ENCODE measurements at places on chromosomes 2 and 18.
A peak's percentile ranks its signal among the peaks of the same experiment; 100 is the strongest.

- DNase-seq: no peak
Measured at GRCh38 chr2:166627893-166628292, 133.8 kb upstream of the SCN7A start.

DNA sequence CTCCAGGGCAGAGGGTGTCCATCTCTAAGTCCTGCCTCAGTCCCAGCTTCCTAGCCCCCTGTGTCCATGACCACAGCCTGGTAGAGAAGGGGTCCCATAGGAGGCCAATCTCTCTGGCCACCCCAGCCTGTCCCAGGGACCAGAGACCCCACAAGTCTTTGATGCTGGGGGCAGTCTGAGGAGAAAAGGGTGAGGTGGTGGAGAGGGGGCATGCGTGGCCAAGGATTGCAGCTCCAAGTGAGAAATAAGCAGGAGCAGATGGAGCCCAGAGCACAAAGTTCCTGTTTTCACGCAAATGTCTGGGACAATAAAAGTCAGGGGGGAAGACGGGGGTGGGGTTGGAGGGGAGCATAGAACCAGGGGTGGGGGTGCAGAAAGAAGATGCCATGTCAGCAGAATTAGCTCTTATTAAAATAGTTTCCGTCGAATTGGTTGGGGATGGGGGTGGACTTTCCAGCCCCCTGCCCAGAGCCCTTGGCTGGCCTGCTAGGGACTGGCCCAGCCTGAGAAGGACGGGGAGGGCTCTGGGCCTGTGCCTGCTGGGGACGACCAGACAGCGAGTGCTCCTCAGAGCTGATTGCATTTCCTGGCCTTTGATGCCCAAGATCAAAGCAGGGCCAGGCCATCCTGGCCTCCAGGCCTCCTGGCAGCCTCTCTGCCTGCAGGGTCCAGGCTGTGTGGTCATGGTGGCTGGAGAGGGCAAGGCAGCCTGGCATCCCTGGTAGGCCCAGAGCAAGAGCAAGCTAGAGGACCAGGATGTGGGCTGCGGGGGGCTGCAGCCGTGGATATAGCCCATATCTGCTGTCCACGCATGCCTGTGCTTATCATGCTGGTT lies 337.1 kb downstream of the DYSF start:
- DNase-seq: no peak

- DNase-seq: peak; percentile 60
Measured at GRCh38 chr2:84939426-84940087, 31.4 kb upstream of the KCMF1 start.

DNA sequence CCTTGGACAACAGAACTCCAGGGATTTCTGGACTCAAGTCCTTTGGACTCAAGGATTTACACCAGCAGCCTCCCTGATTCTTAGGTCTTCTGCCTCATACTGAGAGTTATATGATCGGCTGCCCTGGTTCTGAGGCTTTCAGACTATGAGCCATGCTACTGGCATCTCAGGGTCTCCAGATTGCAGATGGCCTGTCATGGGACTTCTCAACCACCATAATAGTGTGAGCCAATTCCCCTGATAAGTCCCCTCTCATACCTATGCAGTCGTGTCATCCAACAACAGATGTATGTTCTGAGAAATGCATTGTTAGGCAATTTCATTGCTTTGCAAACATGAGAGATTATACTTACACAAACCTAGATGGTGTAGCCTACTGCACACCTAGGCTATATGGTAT lies 61.4 kb upstream of the MSTN start:
- no peak for DNase-seq

DNA sequence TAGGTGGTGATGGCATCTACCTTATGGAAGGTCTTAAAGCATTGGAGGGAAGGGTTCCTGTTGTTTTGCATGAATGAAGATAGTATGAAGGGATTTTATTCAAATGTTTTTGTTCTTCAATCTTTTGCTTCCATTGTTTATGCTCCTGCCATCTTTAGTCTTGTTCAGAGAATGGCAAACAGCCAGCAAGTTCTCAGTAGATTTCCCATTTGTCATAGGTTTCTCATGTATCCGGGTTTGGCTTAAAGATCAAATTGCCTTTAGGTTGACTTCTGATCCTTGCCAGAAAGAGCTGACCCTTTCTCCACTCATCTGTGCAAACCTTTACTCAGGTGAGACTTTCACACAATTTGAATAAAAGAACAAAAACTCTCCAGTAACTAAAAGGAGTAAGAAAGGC lies 44.2 kb upstream of the STAT4 start:
- no peak for DNase-seq

GRCh38 chr2:11866358-11867335 lies 120.2 kb downstream of the LPIN1 start:
- no peak for DNase-seq

DNA sequence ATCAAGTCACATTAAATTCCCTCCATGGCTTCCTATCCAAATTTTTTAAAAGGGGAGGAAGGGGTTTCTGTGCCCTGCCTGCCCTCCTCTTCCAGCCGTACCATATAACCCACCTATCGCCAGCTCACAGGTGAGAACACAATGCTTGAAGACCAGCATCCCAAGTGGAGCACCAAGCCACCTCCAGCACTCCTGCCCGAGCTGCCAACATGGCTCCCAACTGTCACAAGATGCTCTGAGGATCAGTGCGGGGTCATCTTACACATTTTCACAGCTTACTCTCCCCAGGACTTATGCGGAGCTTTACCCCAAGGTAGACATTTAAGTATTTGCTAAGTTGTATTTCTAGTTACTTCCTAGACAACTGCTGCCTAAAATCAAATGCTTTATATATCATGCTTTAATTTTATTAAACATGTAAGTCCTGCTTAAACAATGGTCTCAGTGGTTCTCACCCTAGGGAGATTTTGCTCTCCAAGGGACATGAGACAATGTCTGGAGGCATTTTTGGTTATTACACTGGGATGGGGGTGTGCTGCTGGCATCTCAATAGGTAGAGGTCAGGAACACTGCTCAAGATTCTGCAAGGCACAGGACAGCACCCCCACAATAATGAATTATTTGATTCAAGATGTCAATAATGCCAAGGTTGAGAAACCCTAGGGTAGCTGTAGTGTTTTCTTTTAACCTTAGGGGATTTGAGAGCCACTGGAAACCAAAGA lies 45.8 kb downstream of the SF3B1 start:
- no peak for DNase-seq

DNA sequence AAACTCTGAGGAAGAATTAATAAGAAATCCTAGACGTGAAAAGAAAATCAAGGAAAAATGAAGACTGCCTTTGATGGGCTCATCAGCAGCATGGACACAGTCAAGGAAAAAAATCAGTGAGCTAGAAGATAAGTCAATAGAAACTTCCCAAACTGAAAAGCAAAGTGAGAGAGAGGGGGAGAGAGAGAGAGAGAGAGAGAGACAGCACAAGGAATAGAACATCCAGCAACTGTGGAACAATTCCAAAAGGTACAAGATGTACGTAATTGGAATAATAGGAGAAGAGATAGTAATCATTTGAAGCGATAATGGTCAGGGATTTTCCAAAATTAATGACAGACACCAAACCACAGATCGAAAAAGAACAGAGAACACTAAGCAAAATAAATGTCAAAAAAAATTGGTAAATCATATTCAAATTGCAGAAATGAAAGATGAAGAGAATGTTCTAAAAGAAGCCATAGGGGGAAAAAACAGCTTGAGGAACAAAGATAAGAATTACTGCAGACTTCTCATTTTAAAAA lies 54.5 kb downstream of the TBC1D8 start:
- DNase-seq: no peak

DNA sequence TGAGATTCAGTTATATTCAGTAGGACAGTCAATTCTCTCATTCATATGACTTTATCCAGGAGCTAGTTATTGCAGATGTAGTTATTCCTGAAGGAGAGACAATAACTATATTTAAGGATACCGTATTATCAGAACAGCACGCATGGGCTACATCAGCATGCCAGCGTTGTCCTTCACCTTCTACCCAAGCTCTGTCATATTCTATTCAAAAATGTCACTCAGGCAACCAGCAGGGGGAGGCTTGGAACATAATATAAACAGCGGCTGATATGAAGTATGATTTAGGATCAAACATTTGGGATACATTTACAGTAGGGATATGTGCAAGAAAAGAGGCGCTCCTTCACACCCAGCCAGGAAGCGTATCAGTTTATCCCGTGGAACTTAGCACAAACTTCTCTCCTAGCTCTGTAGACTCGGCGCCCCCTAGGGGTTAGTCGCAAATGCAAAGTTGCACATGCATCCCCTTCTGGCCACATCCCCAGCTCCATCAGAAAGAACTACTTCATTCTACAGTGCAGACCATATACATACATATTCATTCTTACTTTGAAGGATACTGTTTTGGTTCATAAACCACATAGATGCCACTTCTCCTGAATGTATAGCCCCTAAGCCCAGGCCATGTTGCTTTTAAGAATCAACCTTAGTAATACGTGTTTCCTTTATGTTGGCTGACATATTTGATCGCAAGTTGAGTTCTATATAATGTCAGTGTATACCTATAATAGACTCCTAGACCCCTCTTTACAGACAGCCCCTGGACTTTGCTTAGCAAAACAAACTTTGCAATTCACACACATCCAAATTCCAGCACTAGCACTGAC lies 759.4 kb downstream of the ADCYAP1 start:
- DNase-seq: peak; percentile 10

DNA sequence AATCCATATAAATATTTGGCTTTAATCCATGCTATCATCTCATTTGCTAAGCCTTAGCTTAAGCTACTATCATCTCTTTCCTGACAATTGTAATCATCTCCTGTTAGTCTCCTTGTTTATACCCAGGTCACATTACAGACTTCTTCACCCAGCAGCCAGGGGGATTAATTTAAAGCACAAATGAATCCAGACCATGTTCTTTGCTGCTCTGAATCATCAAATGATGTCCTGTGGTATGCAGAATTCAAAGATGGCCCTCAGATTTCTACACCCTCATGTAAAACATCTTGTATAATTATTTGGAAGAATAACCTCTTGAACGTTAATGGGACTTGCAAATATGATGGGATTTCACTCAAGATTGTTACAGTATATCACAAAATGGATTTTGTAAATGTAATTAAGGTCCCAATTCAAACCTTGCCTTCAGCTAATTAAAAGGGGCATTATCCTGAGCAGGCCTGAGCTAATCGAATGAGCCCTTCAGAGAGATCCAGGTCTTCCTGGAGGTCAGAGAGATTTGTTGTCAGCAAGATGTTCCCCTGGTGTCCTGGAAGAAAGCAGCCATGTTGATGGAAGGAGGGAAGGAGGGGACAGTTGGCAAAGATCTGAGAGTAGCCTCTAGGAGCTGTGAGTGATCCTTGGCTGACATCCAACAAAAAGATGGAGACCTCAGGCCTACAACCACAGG lies 241.1 kb upstream of the MMADHC start:
- no peak for DNase-seq

DNA sequence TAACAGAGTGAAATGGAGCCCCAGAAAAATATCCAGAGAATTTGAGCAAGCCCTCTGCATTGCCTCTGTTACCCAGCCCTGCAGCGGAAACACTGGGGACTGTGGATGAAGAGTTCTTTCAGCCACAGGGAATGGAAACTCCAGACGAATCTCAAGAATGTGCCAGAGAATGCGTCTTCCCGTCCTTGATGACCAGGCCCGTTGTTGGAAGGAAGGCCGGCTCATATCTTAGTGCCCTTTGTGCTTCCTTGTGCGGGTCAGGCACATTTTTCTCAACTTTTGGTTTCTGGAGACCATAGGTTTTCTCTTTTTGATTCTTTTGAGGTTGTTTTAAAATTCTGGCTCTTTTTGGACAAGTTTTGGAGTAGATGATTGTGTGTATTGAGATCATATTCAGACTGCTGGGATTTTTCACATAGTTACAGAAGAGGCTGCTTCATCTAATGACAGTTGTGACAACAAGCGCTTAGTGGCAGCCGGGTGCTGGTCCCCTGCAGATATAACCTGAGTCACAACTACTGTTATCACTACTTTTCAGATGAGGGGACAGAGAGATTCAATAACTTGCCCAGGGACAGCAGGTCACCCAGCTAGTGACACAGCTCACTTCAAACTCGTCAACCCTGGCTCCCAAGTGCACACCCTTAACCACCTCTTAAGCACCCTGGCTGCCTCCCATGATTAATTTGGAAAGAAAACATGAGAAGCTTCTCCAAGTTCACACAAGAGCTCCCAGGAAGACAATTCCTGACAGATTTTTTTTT lies 15.7 kb downstream of the MAL start:
- no peak for DNase-seq

GRCh38 chr2:58428096-58429013 lies 187.2 kb upstream of the FANCL start:
- no peak for DNase-seq

DNA sequence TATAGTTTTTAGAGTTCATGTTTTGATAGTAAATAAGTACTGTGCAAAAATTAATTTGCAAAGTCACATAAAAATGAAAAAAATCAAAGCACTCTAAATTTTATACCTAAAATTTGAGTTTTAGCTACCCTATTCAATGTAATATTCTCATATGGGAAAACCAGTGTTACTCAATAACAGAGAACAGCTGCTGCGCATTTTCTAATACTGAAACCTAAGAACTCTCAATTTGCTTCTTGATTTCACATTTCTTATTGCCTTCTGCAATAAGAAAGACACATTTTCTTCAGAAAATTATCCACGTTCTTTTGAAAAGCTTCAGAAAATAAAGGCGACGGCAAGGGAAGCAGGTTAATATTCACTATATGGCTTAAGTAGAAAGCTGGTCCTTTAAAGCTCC lies 199.1 kb upstream of the CCDC150 start:
- no peak for DNase-seq

DNA sequence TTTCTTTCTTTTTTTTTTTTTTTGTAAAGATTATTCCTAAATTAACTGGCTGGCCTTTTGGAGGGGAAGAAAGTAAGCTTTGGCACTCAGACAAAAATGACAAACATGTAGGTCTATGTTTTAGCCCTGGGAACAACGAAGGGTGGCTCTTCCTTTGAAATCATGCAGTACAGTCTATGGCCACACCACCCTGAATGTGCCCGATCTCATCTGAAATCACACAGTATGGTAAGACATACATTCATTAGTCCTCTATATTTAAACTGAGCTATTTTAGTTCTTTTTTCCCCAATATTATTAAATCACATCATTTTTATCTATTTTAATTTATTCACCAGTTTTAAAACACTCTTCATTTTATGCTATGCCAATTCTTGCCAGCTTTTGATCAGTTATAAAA lies 48.2 kb downstream of the PLA2R1 start:
- DNase-seq: no peak

GRCh38 chr2:55003706-55004639 lies 46.3 kb downstream of the RTN4 start:
- no peak for DNase-seq

DNA sequence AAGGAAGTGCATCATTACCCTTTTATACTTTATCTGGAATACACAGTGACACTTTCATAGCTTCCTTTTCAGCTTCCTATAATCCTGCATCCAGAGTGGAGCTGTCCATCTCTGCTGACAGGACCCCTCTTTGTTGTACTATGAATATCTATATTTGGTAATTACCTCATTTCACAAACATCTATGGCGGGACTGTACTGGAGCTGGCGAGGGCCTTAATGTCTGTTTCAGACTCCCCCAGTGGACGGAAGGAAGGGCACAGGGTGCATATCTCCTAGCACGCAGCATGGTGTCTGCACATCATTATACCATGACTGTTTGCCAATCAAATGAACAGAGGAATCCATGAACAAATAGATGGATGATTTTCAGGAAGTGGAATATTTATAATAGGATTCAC lies 142.3 kb downstream of the SOX11 start:
- no peak for DNase-seq
